Brain microvascular endothelial cell (primary cell): ENCODE measurements at places on chromosomes 6 and 20.

DNA sequence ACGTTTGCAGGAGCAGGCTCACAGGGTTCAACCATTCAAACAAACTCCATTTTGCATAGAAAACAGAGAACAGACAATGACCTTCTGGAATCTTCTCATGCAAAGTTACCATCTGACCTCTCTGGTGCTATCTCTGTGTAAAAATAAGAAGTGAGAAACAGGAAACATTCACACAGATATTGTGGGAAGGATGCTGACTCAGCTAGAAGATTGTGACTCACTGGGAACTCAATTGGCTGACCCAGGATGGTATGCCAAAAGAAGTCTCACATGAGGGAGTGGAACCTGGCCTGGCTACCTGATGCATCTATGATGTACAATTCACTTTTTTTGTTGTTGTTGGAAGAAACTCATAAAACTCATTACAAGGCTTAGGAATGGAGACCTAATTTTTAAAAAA is 61.1 kb upstream of the TBX18 start:
- peak; percentile 93 for DNase-seq

- peak; percentile 43 for DNase-seq
Measured at GRCh38 chr6:20092071-20092566, 120.2 kb downstream of the MBOAT1 start.

DNA sequence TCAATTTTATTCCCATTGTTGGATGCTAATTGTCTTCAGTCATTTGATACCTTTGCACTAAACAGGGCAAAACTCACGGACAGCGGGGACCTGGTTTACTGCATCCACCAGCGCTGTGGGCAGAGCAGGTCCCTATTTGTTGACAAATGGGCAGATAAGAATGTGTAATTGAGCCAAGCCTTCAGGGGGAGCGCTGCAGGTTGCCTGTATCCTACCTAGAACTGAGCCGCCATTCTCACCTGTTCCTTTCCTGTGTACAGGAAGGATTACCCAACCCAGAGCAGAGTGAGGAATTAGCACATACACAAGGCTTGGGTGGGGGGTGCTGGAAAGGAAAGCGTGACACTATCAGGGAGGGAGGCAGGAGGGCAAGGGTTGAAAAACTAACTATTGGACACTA is 89.1 kb upstream of the FOXA2 start:
- no peak for DNase-seq

GRCh38 chr20:46132705-46133120 is 14.6 kb downstream of the CD40 start:
- peak; percentile 41 for DNase-seq

DNA sequence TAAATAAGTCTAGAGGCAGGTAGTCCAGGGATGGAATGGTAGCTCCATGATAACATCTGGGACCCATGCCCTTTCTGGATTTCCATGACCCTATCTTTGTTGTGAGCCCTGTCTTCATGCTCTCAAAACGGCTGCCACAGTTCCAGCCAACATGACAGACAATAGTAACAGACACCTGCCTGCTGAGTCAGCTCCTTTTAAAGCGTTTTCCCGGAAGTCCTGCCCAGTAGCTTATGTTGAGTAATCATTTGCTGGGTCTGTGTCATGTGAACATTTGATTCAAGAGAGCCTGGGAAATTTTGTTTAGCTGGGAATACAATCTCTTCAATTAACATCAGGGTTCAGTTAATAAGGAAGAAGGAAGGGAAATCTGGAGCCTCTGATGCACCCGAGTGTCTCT is 262.2 kb upstream of the SULF2 start:
- no peak for DNase-seq

- no peak for DNase-seq
Measured at GRCh38 chr20:10336959-10337729, 96.9 kb downstream of the MKKS start.
